ENCODE measurements at places on chromosomes 11 and 22.

DNA sequence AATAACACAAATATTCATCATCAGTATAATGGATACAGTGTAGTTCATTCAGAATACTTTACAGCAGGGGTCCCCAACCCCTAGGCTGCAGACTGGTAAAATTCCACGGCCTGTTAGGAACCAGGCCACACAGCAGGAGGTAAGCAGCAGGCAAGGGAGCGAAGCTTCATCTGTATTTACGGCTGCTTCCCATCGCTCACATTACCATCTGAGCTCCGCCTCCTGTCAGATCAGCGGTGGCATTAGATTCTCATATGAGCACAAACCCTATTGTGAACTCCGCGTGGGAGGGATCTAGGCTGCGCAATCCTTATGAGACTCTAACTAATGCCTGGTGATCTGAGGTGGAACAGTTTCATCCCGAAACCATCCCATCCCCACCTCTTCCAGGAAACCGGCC lies 125.1 kb downstream of the SERGEF start:
- DNase-seq = no peak

DNA sequence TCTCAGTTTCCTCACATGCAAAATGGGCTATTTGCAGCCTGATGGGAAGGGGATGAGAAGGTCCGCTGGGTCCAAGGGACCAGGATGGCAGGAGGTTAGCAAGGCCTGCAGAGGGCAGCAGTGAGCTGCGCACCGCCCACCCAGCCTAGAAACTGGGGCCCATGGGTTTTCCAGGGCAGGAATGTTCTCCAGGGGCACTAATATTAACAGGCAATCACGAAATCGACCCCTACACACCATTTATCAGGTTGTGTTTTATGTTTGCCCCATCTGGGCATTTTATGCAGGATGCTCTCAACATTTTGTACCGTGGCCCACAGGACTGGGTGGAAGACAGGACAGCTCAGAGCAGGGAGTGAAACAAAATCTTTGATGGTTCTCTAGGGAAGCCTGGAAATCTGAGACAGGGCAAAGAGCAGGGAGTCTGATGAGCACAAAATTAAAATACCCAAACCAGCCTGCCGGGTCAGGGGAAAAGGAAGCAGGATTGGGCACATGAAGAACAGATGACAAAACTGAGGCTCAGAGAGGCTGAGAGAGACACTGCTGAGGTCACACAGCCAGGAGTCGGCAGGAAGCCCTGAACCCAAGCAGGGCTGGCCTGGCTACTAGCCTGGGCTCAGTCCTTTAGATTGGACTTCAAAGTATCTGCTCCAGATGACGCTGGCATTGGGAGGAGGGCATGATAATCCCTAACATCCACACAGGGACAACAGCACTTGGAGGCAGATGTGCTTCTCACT lies 1.6 kb upstream of the BCR start:
- no peak for DNase-seq

GRCh38 chr11:30015725-30016412 lies 961 bp downstream of the KCNA4 start:
- DNase-seq = no peak

DNA sequence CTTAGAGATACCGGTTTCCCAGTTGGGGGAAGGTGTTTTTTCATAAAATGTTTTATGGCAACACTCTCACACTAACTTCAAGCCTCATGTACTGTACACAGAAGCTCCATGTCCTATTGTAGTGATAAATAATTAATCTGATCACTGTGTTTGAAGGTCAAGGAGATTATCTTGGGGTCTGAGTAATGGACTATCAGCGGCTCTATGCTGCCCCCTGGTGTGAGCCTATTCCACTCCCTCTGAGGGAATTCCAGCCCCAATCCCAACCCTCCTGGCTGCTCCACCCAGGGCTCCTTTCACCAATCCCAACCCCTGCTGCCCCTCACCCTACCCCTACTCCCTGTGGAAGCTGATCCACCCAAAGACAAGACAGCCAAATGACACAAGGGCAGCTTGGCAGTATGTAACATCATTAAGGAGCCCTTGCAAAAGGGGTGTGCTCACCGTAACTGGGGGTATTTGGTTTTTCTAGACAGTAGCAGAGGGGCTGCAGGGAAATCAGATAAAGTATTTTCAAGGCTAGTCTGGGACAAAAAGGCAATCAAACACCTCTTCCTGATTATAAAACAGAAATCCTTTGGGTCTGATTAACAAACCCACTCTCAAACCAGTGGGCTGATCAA lies 22.3 kb downstream of the HPS4 start:
- DNase-seq = peak; percentile 19

GRCh38 chr22:27100789-27101188 lies 443.4 kb downstream of the MIAT start:
- no peak for DNase-seq

GRCh38 chr11:70483077-70483861 lies 84.9 kb downstream of the CTTN start:
- no peak for DNase-seq

- no peak for DNase-seq
These were observed 18.0 kb downstream of the LSP1 start for GRCh38 chr11:1870721-1871466.

DNA sequence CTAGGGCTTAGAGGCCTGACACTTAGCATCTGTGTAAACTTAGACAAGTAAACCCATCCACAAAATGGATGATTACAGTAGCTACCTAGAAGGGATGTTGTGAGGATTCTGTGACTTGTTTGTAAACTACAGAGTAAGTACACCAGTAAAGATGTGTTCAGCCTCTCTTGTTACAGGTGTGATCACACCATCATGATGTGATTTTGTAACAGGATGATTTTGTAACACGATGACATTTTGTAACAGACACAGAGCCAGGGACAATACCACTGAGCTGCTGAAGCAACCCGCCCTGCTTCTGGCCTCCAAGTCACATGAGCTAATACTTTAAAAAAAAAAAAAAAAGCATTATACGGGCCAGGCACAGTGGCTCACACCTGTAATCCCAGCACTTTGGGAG lies 17.0 kb downstream of the FADD start:
- no peak for DNase-seq

- DNase-seq = peak; percentile 29
These were observed 1.0 kb downstream of the POU2AF3 start for GRCh38 chr11:111299101-111300026.

DNA sequence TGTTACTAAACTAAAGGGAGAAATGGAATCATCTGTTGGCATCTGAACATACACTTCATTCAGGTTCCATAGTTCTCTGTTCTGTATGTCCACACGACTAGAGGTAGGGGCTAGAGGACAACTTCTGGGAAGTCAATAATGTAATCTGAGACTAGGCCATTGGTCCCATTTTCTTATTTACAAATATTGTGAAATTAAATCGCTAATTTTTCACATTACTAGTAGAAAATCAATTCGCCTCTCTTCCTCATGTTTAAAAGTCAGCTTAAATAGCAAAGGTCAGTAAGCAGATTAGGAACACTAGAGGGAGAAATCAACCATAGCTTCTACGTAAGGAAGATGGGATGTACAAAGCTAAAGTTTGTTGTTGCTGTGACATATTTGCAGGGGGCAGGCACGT lies 59.7 kb downstream of the CADM1 start:
- DNase-seq = no peak

GRCh38 chr11:133621611-133622010 lies 89.3 kb upstream of the OPCML start:
- DNase-seq = no peak

DNA sequence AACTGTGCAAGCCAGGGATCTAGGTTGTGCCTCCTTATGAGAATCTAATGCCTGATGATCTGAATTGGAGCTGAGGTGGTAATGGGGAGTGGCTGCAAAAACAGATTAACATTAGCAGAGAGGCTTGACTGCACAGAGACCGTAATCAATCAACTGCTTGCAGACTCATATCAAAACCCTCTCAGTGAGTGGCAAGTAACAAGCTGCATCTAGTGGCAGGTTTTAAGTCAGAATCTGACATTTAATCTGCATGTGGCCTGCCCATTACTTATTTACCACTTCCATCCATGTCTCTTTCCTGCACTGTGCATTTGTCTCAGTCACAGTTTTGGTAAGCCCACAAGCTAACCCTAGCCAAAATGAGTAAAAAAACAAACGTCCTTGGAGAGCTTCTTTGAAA lies 11.2 kb downstream of the C11orf58 start:
- DNase-seq = no peak

- DNase-seq = no peak
These were observed 110.1 kb upstream of the TTC12 start for GRCh38 chr11:113204280-113204679.

DNA sequence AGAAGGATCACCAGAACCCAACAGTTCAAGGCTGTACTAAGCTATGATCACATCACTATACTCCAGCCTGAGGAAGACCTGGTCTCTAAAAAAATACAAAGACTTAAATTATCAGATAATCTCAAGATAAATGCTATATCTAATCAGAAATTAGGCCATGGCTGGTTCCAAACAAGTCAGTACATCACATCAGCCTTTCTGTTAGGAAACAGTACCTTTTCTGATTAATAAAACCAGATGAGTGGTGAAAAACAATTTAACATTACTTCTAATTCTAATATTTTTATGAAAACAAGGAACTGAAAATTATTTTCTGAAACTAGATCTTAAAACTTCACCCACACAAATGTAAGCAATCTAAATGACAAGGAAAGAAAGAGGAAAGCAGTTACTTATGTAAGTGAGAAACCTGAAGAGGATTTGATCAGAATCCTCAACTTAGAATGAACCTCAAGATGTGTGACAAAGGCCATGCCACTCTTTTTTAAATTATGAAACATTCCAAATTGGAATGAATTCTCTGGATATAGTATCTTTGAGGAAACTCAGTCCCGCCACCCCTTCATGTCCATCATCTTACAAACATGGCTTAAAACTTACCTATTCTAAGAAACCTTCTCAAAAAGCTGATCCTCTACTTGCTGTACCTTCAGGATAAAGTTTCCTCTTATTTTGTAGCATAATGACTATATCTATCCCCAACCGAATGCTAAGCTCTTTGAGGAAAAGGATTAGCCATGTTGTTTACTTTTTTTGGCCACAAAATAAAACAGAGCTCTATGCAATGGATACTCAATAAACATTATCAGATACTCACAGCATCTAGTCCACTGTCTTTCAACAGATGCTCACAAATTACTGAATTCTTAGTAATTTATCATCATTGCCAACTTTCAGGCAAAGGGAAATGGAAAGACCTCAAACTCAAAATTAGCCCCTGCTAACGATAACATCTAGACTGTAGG lies 132.0 kb downstream of the MRTFA start:
- no peak for DNase-seq

DNA sequence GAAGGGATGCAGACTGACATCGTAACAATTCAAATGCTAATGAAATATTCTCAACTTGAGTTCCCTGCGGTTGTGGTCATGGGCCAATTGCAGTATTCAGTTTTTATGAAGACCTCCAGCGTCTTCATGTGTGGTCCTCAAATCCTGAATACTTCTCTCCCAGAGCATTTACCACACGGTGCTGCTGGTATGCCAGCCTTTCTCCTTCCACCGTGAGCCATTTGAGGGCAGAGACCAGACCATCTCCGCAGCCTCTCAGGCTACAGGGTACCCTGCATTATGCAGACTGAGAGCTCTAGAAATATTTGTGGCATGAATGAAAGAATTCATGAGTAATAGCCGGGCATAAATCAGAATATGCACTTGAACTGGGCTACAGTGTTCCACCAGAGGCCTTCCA lies 289.7 kb downstream of the ST3GAL4 start:
- DNase-seq = no peak

DNA sequence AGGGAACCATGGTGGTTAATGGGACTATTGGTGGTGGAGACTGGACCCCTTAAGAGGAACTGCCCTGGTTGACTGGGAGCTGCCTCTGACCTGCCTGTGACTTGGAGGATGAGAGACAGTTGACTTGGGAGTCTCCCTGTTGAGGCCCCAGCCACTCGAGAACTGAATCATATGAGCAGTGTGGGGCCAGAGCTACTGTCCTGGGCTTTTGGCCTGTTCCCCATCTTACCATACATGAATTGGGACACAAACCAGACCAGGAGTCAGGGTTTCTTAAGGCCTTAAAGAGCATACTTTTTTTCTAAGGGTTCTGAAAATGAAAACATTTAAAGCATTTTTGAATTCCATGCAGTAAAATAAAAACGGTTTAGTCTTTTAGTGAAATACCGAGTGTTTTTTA lies 92.8 kb downstream of the TEAD1 start:
- no peak for DNase-seq

GRCh38 chr22:49589301-49589700 lies 238.4 kb downstream of the BRD1 start:
- no peak for DNase-seq

GRCh38 chr11:15800111-15800800 lies 556.1 kb downstream of the SOX6 start:
- DNase-seq = no peak

GRCh38 chr11:66056501-66056900 lies 4.3 kb downstream of the SF3B2 start:
- DNase-seq = no peak

DNA sequence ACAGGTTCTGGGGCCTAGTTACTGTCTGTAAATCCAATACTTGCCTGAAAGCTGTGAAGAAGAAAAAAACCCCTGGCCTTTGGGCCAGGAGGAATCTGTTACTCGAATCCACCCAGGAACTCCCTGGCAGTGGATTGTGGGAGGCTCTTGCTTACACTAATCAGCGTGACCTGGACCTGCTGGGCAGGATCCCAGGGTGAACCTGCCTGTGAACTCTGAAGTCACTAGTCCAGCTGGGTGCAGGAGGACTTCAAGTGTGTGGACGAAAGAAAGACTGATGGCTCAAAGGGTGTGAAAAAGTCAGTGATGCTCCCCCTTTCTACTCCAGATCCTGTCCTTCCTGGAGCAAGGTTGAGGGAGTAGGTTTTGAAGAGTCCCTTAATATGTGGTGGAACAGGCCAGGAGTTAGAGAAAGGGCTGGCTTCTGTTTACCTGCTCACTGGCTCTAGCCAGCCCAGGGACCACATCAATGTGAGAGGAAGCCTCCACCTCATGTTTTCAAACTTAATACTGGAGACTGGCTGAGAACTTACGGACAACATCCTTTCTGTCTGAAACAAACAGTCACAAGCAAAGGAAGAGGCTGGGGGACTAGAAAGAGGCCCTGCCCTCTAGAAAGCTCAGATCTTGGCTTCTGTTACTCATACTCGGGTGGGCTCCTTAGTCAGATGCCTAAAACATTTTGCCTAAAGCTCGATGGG lies 13.5 kb downstream of the PIK3IP1 start:
- no peak for DNase-seq
